Caki2 (cell line): ENCODE measurements at places on chromosomes 7 and 10. TPM values are rescaled to one million over a fixed set of nuclear protein-coding genes. Genes with fewer than 3 reads are reported as not detected.

DNA sequence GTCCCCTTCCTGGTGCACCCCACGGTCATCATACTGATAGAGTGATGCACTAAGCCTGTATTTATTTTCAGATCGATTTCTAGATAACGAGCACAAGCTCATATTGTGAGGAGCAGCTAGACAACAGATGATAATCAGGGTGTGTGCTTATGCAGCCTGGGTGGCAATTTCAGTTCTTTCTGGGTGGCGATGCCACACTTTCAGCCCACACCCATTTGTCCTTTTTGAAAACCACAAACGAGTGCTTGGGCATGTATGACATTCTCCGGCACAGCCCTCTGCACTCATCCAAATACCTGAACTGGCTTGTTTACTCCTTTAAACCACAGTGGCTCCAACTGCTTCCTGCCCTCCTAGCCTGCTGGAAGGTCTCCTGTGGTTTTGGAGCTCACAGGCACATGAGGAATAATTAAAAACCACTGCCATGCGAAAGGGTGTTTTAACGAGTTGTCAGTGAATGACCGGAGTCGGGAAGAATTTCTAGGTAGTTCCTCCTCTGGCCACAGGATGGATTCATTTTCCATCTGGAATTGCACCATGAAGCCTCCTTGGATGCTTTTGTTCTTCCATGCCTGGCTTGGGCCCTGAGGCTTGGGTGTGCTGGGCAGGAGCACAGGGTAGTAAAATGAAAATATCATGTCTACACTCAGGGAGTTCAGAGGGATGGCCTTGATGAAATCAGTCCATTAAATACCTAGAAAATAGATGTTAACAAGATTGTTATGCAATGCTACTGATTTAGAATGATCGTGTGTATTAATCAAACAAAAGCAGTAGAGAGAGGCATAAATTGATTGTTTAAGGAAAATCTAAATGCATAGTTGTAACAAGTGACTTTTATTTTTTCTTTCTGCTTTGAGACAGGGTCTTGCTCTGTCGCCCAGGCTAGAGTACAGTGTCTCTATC lies 52.4 kb upstream of the ITGB1 start:
- DNase-seq: peak; percentile 98

DNA sequence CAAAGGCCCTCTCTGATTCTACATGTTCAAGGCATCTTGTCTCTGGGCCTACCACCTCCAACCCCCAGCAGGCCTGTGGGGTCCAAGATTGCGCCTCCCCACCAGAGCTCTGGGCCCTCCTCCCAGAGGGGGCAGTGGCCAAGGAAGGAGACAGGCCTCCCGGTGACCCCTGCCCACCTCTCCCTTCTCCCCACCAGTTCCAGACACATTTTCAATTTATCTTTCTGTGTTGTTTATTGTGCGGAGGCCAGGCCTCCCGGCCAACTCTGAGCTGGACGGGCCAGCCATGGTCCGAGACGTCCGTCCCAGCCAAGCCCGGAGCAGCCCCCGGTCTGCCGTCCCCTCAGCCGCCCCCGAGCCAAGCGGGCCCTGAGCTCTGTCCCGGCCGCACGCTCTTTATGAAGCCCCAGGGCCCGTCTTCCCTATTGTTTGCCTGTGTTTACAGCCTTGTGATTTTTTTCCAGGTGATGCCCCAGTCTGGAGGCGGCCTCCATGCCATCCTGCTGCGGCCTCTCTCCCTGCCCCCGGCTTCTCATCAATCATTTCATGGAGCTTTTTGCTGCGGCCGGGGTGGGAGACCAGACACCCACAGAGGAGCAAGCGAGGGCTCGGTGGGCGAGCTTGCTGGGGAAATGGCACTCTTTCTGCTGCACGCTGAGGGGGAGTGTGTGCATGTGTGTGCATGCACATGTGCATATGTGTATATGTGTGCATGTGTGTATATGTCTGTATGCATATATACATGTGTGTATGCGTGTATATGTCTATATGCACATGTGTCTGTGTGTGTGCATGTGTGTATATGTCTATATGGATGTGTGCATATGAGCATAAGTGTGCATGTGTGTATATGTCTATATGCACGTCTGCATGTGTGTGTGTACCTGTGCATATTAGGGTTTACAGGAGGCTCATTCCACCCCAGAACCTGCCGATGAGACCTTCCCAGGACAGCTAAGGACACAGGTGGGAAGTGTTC lies 52.7 kb upstream of the ELN start:
- DNase-seq: no peak

- no peak for DNase-seq
Observed at GRCh38 chr7:50339990-50340500, 35.5 kb downstream of the IKZF1 start.

DNA sequence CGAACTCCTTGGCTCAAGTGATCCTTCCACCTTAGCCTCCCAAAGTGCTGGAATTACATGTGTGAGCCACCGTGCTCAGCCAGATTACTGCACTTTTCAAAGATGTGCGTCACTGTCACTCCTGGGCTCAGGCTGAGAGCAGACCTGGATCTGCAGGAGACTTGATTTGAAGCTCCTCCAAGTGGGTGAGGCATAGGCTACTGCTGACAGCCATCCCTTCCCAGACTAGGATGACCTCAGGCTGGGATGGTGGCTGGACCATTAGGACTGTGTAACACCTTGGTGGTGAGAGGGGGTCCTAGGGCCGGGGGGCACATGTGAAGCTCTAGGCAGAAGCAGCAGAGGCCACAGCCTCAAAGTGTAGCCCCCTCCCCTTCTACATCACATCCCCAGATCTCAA lies 8.2 kb upstream of the SRRM3 start:
- DNase-seq: no peak

GRCh38 chr10:113735913-113736312 lies 15.6 kb upstream of the PLEKHS1 start:
- DNase-seq: no peak

DNA sequence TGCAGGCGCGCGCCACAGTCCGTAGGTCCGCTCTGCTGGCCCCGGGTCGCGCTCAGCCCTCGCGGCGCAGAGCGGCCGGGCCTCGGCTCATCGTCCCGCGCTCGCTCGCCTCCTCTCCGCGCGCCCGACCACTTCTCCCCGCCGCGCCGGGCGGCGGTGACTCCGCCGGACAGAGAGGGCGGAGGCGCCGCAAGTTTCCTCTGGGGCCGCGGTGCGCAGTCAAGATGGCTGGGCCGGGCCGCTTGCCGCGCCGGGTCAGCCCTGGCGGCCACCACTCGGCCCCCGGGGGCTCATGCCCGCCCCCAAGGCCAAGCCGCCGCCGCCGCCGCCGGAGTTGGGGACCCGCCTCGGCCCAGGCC lies 441 bp downstream of the FZD8 start:
- no peak for DNase-seq

- DNase-seq: no peak
Observed at GRCh38 chr7:99352247-99352646, 22.3 kb upstream of the ARPC1B start.

DNA sequence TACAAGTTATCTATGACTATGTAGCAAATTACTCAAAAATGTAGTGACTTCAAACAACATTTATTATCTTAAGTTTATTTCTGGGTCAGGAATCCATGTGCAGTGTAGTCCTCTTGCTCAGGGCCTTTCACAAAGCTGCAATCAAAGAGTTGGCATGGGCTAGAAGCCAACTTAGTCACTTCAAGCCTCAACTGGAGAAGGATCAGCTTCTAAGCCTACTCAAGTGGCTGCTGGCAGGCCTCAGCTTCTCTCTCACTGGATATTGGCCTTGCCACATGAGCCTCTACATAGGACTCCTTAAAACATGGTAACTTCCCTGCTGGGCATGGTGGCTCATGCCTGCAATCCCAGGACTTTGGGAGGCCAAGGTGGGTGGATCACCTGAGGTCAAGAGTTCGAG lies 5.0 kb upstream of the NFE2L3 start:
- no peak for DNase-seq

OPN1SW gene
- total RNA-seq: not detected in 2 replicates

KCND2 gene
- not detected in 2 replicates for total RNA-seq

LIPK gene
- not detected in 2 replicates for total RNA-seq

ASZ1 gene
- total RNA-seq: not detected in 2 replicates
